ENCODE measurements at places on chromosomes 6 and 20.

- DNase-seq, result no peak
These were observed 95.7 kb downstream of the SLC24A3 start for GRCh38 chr20:19308146-19308545.

- no peak for DNase-seq
These were observed 105.8 kb downstream of the CD109 start for GRCh38 chr6:73801652-73802268.

DNA sequence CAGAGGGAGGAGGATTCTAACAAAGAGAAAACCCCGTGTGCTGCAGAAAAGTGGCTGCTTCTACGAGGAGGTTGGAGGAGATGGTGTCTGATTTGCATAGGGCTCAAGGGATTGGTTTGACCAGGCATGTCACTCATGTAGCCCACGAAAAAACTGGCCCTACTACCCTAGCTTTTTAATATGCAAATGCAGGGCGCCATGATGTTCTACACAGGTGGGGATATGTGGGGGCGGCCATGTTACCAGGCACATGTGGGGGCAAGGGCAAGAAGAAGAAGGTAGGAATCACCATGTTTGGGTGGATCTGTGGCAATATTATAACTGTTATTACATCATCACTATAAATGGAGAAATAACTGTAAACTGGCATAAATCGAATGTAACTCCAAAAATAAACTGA is 9.9 kb downstream of the KIAA1755 start:
- DNase-seq, result no peak

DNA sequence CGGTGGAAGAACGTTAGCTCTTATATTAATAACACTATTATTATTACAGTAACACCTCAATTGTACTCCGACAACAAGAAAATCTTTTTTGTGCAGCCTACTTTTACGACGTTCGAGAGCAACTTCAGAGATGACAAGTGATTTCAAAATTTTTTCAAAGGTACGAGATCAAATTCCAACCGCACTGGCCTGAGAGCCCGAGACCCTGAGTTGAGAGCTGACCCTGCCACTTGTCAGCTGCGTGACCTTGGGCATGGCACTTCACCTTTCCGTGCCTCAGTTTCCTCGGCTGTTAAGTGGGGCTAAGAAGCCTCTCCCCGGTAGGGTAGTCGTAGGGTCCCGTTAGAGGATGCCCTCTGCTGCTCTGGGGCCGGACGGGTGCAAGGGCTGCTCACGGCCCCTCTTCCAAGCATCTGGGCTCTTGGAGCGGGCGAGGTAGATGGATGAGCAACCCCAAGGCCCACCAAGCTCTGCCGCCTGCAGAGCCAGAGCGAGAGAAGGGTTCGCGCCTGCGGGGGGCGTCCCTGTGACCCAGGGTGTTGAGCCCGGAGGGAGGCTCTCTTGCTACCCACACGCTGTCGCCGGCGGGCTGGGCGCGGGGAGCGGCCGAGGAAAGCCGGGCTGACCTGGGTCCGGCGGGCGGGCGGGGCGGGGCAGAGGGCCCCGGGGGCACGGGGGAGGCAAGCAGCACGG is 510 bp downstream of the NDRG3 start:
- no peak for DNase-seq

GRCh38 chr20:63854069-63854765 is 7.1 kb upstream of the ABHD16B start:
- DNase-seq, result no peak

DNA sequence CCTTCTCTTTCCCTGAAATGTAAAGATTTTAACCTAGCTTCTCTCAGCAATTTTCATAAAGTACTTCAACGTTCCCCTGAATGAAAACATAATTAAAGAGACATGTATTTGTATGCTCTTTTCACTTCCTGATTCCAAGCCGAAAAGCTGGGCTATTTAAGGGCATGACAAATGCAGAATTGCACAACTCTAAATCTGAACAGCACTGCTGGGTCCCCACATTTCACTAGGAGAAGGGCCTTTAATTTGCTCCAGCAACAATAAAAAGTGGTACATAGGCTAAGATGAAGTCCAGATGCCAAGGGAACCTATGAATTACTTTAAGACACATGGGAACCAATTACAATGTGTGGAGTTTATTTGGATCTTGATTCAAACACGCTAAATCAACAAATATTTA is 42.0 kb downstream of the IRAK1BP1 start:
- no peak for DNase-seq

GRCh38 chr6:54958446-54958845 is 111.9 kb downstream of the FAM83B start:
- DNase-seq, result no peak

DNA sequence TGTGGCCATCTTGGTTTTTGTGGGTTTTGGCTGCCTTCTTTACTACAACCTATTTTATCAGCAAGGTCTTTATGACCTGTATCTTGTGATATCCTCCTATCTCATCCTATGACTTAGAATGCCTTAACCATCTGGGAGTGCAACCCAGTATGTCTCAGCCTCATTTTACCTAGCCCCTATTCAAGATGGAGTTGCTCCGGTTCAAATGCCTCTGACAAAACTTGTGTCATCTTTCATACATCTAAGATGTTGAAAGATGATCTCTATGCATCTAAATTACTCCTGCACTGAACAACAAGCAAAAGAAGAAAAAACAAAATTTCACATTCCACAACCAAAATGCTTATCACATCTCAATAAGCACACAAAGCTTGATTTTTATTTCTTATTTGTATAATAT is 129.5 kb upstream of the CNR1 start:
- no peak for DNase-seq

DNA sequence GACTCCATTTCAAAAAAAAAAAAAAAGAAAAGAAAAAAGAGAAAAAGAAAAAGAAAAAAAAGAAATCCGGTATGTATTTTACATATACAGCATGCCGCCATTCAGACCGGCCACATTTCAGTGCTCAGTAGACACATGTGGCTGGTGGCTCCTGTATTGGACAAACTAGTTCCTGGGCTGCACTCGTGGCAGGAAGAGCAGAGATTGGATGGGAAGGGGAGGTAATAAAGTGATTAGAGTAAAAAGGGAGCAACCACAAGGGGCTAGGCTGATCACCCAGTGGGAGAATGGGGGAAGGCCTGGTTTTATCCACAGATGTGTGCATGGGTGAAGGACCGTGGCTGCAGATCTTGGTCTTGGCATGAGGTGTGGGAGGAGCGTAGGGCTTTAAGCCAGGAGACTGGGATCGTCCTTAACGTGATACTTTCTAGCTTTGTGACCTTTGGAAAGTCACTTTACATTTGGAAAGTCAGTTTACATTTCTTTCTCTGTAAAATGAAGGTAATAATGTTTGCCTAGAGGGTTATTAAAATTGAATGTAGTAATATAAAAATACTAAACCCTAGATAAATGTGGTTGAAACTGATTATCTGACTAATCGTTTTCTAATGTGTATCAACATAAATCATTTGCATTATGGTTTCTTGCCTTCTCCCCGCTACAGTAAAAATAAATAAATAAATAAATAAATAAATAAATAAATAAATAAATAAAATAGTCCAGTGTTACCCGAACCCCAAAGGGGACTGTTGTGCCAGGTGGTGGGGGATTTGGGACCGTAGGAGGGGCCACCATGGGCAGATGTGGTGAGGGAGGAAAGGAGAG is 869 bp upstream of the TRIM15 start:
- DNase-seq, result no peak

DNA sequence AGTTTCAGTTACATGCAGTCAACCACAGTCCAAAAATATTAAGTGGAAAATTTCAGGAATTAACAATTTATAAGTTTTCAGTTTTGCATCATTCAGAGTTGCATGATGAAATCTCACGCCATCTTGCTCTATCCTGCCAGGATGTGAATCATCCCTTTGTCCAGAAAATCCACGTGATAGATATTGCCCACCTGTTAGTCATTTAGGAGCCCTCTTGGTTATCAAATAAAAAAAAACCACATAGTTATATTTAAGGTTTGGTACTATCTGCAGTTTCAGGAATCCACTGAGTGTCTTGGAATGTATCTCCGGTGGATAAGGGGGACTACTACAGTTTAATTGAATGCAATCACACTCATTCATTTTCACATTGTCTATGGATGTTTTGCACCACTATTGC is 1249.0 kb upstream of the CITED2 start:
- no peak for DNase-seq

DNA sequence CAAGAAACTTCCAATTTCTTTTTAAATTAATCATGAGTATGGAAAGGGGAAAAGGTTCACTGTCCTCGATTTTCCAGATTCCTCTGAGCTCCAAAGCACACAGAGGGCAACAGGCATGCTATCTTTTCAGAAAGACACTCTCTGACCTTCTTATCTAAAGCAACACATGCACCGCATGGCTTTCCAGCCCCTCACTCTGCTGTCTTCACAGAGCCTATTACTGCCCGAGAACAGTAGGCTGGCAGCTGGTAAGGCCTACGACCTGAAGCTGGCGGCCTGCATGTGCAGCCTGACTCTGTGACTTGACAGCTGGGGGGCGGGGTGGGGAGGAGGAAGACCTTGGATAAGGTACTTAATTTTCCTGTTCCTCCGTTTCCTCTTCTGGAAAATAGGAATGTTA is 86.3 kb downstream of the ELOVL4 start:
- DNase-seq, result no peak

GRCh38 chr6:97068211-97068610 is 143.7 kb downstream of the KLHL32 start:
- DNase-seq, result no peak

- no peak for DNase-seq
These were observed 46.4 kb upstream of the TGM2 start for GRCh38 chr20:38211200-38212097.

DNA sequence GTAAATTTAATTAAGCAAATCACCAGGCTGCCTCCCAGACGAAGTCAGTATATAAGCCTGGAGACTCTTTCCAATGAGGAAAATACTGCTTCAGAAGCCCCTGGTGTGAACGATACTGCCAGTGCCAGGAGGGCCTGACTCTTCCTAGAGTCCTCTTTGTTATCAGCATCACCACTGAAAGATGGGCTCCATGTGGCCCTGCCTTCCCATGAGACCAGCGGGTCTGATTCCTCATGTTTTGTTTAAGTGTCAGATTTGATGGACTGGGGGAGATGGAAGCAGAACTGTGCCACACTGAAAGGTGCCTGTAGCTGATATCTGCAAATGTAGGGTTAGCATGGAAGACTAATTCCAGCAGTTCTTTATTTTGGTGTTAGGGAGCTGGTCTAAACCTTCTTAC is 7.9 kb downstream of the NQO2 start:
- DNase-seq, result no peak

DNA sequence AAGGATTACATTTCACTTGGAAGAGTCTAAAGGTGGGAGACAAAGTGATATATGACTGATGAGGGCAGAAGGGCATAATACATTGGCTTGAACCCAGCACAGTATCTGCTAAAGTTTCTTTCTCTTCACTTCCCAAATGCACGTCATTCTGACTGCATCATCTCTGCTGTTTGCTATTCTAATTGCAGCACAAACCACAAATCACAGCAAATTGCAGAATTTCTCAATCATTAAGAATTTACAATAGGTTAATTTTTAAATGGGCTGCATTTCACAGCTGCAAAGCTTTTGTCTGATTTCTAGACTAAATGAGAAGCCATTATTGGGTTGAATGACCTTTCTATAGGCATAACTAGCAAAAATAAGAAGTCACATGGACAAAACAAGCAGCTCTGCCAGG is 337.0 kb downstream of the RNGTT start:
- no peak for DNase-seq

DNA sequence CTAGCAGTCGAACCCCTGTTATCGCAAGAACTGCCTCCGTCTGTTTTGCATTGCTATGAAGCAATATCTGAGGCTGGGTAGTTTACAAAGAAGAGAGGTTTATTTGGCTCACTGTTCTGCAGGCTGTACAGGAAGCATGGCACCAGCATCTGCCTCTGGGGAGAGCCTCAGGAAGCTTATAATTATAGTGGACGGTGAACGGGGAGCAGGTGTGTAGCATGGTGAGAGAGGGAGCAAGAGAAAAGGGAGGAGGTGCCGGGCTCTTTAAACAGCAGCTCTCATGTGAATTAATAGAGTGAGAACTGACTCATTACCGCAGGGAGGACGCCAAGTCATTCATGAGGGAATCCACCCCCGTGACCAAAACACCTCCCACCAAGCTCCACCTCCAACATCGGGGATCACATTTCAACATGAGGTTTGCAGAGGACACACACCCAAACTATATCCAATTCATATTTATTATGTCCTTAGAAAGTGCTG is 172.6 kb upstream of the KCNG1 start:
- DNase-seq, result no peak

- DNase-seq, result no peak
These were observed 104.1 kb upstream of the AKIRIN2 start for GRCh38 chr6:87806099-87806498.

DNA sequence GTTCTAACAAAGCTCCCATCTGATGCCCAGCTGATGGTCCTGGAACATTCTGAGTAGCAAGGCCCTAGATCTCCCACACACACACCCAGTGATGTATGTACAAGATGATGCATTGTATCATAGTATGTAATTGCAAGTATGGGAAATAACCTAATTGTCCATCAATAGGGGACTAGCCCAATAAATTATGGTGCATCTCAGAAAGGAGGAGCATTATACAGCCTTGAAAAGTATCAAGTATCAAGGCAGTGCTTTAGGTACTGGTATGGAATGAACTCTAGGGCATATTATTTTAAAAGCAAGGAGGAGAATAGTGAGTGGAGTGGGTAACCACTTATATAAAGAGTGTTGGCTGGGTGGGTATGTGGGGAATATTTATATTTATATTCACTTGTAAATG is 24.8 kb upstream of the PREX1 start:
- DNase-seq, result no peak

DNA sequence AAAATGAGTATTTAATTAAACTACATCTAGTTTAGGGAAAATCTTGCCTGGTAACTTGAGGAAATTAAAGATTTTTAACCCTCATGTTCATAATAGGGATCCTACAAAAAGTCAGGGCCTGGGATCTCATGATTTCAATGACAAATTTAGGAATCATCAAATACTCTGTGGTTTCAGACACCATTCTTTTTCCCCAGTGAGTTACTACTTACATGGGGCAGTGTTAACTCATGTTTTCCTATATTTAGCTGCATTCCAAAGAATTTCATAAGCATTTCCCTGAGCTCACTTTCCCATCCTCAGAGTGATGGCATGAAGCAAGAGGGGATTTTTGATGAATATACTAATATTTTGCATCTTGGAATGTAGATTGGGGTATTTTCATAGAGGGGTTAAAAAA is 321.7 kb downstream of the CENPW start:
- DNase-seq, result no peak

DNA sequence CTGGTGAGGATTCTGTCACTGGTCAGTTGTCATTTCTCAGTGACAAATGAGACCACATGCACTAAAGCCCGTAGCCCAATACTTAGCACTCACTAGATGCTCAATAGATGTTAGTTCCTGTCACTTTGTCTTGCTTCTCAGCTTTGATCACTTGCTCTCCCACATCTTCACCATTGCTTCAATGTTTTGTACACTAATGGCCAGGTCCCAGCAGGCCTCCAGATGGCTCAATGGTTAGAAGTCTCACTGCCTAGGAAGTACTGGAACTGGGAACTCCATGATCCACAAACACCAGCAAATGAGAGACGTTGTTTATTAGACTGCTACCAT is 502.8 kb upstream of the JARID2 start:
- DNase-seq, result no peak

DNA sequence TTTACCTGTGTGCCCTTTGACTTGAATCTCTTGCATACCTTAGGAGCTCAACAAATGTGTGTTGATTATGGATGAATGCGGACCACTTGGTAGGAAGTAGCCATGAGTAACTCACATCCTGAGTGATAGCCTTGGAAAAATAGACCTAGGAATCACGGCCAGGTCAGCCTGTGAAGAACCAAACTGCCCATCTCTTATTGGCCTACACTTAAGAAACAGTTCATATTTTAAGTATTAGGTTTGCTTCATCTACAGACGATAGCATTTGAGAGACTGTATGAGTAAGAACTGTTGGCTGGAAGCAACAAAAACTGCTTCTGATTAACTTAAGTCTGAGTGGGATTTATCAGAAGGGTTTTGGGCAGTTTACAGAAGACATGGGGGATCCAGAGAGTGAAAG is 320.1 kb upstream of the PRND start:
- DNase-seq, result no peak

All from stimulated activated CD8-positive, alpha-beta memory T cell treated with anti-CD3 and anti-CD28 coated beads, Interleukin-15, amount 100 ng/mL, for 4 hours (primary cell).